ENCODE measurements at places on chromosomes 5 and 9.
A peak's percentile ranks its signal among the peaks of the same experiment; 100 is the strongest.

- DNase-seq = no peak
These were observed 492 bp upstream of the FAM169A start for GRCh38 chr5:74866596-74867162.

DNA sequence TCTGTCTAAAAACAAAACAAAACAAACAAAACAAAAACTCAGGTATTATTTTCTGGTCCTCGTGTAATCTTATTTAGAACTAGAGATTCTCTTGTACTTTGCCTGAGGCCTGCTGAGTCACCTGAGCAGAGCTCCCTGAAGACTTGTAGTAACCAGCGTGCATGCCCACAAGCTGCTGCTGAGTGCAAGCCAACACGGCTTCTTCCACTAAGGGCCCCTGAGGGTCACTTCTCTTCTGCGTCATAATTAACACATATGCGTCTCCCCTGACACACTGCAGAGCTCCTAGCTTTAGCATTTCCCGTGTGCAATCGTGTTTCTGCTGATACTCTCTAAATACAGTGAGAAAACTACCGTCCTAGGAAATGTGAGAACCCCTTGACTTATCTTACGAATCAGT lies 10.9 kb upstream of the NDFIP1 start:
- no peak for DNase-seq

- no peak for DNase-seq
These were observed 174.6 kb upstream of the IL12B start for GRCh38 chr5:159504857-159505304.

DNA sequence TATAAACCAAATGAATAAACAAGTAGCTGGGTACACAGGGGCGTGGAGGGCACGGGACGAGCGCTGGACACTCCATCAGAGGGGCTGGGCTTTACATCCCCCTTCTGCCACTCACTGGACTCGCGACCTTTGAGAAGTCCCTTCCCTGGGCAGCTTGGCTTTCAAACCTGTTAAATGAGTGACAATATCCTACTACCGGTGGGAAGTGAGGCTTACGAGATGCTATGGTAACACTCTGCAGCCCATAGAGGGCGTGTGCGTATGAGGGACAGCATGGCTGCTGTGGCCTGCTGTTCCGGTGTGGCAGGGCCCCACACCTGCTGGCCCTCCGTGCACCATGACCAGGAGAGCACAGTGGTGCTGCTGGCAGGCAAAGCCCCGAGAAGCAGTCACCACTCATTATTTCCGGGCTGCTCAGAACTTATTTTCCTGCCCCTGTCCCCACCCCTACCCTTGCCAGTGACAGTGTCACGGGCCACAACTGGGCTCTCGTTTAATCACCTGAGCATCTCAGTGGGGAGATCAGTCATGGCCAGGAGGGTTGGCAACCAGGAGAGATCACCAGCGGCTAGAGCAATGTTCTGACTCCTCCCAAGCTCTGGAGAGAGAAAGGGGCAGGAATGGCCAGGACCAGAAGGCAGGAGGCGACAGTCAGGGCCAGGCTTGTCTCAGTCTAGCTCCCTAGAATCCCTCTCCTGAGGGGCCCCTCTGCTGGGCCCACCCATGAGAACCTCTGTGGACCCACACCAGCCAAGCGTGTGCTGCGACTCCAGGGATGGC lies 10.5 kb downstream of the CLTB start:
- peak; percentile 32 for DNase-seq

DNA sequence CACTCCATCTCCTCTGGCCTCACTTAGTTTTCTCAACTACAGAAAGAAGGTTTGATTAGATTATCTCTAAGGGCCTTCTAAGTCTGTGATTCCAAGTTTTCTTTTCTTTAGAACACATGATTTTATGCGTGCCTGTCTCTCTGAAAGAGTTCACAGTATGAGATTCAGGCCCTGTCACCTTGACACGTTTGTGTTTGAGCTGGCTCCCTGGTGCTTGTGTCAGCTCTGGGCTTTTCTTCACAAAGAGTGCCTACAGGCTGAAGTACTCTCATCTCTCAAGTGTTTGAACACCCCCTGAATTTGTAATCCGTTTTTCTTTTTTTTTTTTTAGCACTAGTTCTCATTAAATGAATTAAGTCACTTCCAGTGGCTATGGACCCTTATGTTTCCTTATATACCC lies 306.9 kb upstream of the C9orf72 start:
- DNase-seq = no peak

GRCh38 chr9:93060746-93061259 lies 2.3 kb downstream of the SUSD3 start:
- DNase-seq = no peak
